GM12892 (cell line): ENCODE measurements at places on chromosomes 13 and 19.

GRCh38 chr13:91405240-91405639 is 6.8 kb downstream of the GPC5 start:
- no peak for DNase-seq

DNA sequence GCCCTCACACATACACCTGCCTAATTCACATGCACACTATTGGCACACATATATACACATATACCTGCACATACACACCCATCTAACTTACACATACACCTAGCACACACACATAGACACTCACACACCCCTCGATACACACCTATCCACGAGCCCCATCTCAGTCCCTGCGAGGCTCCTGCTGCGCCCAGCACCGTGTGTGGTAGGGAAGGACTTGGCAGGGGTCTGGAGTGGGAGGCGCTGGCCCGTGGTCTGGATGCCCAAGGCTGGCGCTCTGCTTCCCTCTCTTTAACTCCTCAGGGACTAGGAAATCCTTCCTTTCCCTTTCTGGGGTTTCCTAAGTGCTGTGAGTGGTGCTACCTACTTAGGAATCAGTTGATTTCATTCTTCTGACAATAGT is 202.7 kb downstream of the UQCRFS1 start:
- no peak for DNase-seq

DNA sequence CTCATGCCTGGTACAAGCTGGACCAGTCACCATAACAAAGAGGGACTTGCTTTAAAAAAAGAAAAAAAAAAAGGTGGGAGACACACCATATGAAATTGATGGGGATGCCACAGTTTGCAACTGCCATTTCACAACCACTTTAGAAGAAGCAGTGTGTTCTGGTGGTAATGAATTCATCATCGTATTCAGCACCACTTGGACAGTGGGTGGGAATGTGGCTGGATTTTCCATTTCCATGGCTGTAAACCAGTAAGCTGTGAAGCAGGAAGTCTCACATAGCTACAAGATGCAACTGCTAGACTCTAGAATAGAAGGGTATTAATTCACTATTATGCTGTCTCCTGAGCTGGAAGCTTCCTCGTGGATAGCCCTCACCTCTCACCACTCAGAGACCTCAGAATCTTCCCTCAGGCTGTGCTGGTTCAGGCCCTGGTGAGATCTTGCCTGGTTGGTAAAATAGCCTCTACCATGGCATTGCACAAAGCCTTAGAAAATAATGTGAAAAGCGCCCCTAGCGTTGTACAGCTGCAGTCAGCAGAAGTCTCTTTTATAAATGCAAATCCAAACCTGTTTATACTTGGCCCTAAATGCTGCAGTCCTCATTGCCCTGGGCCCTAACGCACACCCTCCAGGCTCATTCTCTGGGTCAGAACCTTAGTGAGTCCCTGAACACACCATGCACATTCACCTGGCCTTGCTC is 150.7 kb downstream of the KCTD15 start:
- no peak for DNase-seq

DNA sequence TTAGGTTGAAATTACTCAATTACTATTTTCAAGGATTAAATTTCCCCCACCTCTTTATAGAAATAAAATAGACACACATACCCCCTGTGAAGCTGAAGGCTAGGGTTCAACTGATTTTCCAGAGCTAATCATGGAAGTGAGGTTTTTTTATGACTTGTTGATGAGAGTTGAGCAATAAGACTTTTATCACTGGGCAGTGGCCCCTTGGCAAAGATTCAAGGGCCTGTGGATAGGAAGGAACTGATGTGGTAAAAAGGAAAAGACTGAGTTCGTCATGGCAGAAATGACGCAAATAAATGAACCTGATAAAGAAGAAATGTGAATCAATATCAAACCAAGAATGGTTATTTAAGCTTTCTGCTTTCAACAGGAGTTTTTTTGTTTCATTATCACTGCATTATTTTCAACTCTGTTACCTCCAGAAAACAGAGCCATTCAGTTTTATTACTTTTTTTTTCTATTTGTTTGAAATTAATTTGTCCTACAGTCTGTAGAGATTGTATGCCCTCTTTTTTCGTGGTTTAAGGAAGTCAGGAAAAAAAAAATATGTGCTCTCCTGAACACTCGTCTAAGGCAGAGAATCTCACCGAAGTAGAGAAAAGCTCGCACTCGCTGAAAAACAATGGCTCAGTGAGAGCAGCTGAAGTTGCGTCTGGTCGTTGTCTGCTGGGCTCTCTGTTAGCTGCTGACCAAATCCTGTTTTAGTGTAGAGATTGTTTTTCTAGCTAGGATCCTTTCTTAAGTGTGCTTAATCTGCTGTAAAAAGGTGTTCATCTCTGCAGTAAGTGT is 38.9 kb downstream of the STOML3 start:
- DNase-seq = no peak
